ENCODE measurements at places on chromosomes 2 and 18.

GRCh38 chr2:169354244-169354643 lies 8.1 kb downstream of the LRP2 start:
- no peak for DNase-seq

DNA sequence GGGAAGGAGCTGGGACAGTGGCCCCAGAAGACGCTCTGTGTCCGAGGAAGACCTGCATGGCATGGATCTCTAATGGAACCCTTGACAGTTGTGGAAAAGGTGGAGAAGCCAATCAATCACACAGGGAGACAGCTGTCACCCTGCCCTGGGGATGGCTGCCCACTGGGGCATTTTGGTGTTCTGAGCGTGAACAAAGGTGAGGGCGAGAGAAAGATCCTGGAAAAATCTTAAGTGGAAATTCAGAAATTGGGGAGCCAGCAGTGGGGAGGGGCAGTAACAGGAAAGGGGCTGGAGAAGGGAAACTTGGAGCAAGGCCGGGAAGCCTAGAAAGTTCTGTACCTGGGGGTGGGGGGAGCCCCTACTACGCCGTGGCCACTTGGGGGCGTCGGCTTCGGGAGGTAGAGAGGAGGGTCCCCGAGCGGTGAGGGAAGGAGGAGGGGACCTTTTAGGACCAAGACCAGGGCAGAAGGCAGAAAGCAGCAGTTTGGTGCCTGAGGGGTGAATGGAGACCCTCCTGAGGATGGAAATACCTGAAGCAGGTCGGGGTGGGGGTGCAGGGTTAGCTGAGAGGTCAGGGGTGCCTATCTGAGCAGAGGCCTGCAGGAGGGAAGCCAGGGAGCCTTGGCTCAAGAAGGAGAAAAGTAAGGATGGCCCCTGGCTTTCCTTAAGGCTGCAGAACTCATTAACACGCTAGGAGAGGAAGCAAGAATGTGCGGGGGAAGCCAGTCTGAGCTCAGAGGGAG lies 30.0 kb downstream of the NGEF start:
- DNase-seq = no peak

DNA sequence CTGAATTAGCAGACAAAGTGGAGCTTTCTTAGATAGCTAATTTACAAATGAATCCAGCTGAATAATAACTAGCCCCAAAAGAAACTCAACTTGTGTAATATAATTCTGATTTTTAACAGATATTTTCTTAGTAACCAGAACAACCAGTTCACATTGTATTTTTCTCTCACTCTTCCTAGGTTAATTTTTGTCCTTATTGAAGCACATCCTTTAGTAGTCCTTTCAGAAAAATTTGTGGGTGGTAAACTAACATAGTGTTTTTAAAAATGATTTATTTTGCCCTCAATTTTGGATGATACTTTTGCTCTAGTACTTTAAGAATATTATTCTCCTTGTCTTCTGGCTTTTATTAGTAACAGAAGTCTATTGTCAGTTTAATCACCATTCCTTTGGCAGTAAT lies 190.6 kb upstream of the SLC39A10 start:
- no peak for DNase-seq

GRCh38 chr2:102397209-102397608 lies 25.8 kb upstream of the IL18RAP start:
- DNase-seq = no peak

- DNase-seq = no peak
Measured at GRCh38 chr2:56474412-56475158, 290.8 kb downstream of the CCDC85A start.

GRCh38 chr2:111148225-111148873 lies 27.6 kb downstream of the BCL2L11 start:
- no peak for DNase-seq

DNA sequence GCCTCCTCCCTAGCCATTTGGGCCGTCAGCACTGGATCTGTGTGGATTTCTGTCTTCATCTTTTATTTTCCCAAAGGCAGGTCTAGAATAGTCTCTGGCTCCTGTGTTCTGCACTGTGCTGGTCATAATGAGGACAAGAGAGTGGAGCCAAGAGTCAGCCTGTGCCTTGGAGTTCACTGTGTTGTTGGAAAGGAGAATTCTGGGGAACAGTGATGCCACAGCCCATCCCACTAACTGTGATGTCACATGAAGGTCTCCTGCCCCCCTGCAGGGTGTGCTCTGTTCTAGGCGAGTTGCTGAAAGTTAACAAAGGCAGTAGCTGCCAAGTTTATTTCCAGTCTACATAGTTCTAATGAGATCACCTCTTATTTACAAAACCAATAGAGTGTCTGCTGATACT lies 248.5 kb downstream of the TPGS2 start:
- no peak for DNase-seq

DNA sequence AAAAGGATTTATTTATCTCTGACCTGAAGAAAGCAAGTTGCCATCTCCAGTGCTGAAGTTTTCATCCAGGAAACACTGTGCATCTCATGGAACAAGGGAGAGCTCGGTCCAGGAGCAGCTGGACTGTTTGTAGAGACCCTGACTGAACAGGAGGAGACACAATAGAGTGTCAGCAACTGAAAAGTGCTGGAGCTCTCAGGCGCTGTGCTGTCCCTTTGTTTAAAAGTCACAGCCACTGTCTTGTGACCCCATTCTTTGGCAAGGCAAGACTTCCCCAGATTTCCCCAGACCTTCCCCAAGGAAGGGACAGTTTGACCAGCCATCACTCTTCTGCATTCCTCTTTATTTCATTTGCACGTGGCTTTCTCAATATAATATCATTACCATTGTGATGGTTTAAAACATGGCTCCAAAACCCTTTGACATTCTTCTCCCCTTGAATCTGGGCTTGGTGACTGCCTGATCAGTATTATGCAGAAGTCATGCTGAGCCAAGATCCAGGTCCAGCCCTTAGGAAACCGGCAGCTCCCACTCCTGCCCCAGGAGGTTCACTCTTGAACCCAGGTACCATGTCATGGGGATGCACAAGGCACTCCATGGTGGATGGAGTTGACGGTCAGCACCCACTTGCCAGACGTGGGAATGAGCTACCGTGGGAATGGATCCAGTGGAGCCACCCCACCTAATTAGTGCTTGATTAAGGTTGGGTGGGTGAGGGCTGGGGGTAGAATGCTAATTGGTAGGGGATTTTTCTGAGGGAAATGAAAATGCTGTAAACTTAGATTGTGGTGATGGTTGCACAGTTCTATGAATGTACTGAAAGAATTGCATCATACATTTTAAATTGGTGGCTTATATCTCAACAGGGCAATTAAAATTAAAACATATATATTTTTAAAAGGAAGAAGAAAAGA lies 497.9 kb upstream of the RAB6C start:
- no peak for DNase-seq

DNA sequence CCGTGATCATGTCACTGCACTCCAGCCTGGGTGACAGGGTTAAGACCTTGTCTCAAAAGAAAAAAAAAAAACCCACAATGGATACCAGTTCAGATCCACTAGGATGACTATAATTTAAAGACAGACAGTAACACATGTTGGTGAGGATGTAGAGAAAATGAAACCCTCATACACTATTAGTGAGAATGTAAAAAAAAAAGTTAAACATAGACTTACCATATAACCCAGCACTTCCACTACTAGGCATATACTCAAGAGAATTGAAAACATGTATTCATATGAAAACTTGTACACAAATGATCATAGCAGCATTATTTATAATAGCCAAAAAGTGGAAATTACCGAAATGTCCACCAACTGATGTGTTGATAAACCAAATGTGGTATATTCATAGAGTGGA lies 48.7 kb downstream of the KIF3C start:
- no peak for DNase-seq

DNA sequence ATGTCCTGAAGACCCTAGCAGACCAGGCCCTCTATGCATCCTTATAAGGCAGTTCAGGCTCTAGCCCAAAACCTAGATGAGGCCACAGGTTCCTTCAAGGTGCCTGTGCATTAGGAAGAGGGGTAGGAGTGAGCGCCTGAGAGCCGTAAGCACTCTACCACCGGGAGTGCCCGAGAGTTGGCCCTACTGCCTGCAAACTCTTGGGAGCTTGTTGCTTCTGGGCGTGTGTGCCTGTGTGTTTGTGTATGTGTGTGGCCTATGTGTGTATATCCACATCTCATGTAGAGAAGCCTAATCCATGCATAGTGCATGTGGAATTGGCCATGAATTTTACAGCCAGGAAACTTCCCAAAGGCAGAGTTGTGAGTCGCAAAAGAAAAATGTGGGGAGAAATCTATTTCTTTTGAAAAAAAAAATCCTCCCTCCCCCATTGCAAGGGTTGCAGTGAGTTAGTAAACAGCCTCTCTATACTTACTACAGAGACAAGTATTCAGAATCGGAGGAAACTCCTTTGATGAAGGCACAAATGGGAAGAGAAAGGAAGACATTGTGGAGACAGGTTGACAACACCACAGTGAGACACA lies 96.8 kb downstream of the ADD2 start:
- no peak for DNase-seq

DNA sequence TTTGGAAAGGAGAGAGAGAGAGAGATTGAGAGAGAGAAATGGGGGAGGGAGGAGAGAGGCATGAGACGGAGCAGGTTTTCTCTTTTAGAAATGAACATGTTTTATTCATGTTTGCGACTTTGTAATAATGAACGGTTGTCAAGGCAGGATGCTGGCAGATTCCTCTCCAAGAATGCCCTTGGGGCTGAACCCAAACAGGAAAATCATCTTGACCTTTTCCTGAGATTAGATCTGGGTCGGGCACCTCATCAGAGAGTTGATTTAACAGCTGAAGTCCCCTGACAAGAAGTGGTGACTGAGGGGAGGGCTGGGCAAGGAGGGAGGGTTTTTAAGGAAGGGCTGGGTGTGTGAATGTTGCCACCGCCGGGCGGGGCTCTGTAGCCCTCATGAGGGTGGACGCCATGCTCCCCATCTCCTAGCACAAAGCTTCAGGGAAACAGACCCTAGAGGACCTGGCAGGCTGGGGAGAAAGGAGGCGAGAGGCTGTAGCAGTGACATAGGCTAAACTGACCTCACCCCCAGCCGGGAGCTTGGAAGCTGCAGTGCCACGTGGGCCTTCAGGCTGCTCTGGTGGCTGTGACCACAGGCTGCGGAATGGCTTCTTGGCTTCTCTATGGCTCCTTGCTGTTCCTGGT lies 60.0 kb downstream of the LIPG start:
- no peak for DNase-seq

DNA sequence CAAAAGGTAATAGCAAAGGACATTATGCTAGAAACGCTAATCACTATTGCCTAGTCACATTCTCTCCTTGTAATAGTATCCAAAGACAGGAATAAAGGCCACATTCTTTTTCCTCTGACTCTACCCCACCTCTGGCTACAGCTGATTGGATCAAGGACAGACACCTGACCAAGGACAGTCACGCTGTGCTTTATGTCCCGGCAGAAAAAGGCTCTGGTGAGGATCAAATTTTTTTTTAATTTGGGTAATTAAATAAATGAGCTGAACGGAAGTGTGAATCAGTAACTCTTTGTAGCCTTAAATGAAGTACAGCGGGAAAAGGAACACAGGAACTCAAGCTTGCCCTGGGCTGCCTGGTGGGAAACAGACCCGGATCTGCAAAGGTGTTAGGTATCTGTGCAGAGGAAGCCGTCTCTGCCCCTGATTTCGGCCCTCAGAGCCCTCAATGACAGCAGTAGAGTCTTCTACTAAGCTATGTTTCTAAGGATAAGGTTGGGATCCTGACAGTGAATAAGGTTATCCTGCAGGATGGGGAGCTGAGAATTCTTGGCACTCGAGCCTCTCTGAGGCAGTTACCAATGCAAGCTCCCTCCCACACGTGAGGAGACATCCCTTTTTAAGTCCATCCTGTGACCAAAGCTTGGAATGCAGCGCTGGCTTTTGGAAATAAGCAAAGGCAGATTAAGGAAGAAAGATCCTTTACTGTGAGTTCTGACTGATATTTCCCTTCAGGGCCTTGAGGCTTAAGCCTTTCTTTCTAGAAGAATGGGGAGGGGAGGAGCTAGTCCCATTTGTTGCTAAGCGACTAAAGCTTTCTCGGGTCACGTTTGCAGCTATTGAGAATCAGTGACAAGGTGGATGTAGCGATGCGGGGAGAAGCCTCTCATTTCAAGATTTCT lies 37.8 kb upstream of the IKZF2 start:
- no peak for DNase-seq

DNA sequence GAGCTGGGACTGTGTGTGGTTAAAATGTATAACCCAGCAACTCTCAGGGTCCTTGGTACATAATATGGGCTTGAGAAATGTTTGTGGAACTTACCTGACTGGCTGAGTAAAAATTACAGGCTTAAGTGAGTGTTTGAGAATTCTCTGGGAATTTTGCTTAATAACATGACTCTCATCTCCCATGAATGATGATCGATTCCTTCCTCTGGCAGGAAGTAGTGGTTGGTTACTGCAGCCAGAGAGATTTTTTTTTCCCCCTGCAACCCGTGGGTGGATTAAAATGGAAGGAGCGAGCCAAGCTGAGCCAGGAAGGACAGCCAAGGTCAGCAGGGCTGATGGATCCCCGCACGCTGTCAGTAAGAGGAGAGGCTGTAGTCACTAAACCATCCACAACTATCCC lies 40.6 kb upstream of the RFX8 start:
- DNase-seq = no peak

- DNase-seq = no peak
Measured at GRCh38 chr2:169366066-169366465, 3.7 kb upstream of the LRP2 start.

- no peak for DNase-seq
Measured at GRCh38 chr2:9809064-9809356, 34.3 kb upstream of the TAF1B start.

DNA sequence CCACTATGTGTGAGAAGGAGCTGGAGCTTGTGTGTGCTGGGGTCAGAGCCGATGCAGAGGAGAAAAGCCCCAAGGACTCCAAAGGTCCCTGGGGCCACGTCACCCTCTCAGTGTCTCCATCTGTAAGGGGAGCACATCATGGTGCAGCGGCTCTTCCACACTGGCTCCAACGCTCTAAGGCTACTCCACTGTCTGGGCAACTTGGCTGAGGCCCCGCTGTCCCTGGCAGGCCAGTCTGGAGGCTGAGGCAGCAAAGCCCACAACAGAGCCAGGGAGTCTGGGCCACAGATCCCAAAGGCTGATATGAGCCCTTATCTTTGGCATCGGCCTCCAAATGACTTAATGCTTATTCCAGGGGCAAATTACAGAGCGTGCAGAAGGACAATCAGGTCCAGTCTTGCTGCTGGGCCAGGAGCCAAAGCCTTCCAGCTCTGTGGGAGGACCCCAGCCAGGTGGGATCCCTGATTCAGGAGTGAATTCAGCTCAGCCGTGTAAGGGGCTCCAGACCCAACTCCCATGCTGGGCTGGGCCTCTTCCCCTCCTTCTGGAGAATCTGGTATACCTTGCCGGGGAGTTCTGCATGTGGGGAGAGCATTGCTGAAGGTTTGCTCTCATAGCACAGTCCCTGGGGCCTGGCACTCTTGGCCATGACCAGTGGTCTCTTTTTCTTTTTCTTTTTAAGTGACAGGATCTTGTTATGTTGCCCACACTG lies 1.8 kb upstream of the DUSP2 start:
- no peak for DNase-seq

DNA sequence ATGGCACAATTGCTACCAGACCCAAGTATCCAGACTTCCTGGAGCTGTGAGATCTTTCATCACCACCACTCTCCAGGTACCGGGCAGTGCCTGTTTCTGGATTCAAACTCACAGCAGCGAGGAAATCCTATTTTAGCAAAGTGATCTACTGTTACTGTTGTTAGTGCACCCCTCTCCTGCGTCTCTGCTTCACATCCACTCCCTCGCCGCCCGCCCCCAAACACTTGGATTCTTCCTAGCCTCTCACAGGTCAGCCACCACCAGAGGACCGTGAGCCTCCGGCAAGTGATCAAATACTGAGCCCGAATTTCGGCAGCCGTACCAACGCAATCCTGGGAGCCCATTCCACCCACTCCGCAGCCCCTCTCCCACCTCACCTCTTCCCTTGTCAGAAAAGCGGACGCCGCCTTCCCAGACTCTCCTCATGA lies 519 bp downstream of the METTL4 start:
- DNase-seq = no peak

Data from smooth muscle cell of the brain vasculature (primary cell).